ENCODE measurements at places on chromosomes 6 and 20.

- DNase-seq = no peak
Observed at GRCh38 chr6:3795836-3796718, 44.6 kb upstream of the PXDC1 start.

DNA sequence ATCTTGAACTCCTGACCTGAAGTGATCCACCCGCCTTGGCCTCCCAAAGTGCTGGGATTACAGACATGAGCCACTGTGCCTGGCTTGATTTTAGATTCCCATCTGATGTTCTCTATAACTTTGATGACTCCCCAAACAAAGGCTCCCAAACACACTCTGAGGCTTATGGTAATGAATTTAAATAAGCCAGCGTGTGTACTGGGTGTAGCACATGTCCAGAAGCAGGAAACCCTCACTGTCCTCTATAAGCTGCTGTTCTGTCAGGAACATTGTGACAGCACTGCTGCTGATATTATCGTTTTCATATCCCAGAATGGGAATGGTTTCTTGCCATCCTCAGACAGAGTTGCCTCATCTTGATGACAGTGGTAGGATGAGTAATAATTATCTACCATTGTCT lies 54.1 kb upstream of the SALL4 start:
- DNase-seq = no peak

- DNase-seq = no peak
Observed at GRCh38 chr6:79964607-79965081, 17.3 kb upstream of the ELOVL4 start.

- peak; percentile 67 for DNase-seq
Observed at GRCh38 chr6:52020945-52021570, 66.4 kb downstream of the PKHD1 start.

- no peak for DNase-seq
Observed at GRCh38 chr6:119234457-119234856, 115.1 kb downstream of the MAN1A1 start.

DNA sequence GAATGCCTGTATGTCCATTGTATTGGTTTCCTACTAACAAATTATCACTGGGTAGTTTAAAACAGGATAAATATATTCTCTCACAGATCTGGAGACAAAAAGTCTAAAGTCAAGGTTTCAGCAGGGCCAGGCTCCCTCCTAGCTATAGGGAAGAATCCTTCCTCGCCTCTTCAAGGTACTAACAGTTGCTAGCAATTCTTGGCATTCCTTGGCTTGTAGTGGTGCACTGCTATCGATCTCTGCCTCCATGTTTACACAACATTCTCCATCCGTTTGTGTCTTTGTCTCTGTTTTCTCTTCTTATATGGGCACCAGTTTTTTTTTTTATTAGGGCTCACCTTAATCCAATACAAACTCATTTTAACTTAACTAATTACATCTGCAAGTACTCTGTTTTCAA lies 48.9 kb downstream of the OR2B6 start:
- DNase-seq = no peak

All from hematopoietic multipotent progenitor cell treated with erythropoietin and hydrocortisone succinate and interleukin-3 and kit ligand, for 6 days (in vitro differentiated cells).